ENCODE measurements at places on chromosomes 4 and X.

- DNase-seq = no peak
Measured at GRCh38 chrX:152154050-152154449, 15.7 kb upstream of the MAGEA10 start.

DNA sequence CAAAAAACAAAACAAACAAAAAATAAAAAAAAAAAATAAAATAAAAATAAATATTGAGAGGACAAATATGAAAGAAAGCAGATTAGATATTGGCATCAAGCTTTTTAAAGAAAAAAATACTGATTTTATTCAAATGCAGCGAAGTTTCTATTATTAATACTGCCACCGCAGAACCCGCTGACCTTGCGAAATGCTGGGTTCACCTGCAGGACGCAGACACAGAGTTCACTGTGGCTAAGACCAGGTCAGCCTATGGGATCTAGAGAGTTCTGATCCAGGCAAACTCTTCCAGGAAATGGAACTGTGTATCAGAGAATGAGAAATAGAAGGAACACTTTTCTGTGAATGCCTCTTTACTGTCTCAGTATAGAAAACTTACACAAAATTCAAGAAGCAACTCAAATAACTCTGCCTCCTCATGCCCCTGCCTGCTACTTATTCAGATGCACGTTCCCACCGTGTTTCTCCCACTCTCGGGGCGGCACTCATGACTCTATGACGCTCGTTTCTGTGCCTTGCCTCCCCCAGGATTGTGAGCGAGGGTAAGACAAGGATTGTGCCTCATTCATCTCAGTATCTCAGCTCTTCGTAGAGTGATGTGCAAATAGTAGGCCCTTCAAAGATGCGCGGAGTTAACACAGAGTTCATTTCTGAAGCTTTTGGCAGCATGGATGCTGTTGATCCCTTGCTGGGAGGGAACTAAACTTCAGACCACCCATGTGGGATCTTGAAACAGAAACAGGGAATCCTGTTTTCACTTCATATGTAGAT lies 44.1 kb upstream of the TLR3 start:
- no peak for DNase-seq

GRCh38 chrX:39019056-39019455 lies 217.8 kb downstream of the MID1IP1 start:
- no peak for DNase-seq

- no peak for DNase-seq
Measured at GRCh38 chr4:184450743-184451535, 23.4 kb downstream of the IRF2 start.

DNA sequence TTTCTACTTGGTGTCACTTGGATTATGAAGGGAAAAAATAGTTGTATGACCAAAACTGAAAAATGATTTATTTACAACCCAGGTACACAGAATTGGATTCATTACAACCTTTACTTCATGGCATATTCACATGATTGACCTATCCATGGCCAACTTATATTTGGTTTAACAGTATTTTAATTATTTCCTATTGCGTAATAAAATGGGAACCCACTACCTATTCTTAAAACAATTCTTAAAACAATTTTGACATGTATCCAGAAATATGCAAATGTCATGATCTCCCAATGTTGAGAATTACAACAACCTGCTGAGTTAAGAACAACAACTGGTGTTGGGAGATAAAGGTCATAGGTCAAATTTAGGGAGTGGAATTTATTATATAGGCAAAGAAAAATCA lies 54.8 kb upstream of the DDX53 start:
- DNase-seq = no peak

GRCh38 chr4:77872723-77873445 lies 10.3 kb downstream of the MRPL1 start:
- no peak for DNase-seq

DNA sequence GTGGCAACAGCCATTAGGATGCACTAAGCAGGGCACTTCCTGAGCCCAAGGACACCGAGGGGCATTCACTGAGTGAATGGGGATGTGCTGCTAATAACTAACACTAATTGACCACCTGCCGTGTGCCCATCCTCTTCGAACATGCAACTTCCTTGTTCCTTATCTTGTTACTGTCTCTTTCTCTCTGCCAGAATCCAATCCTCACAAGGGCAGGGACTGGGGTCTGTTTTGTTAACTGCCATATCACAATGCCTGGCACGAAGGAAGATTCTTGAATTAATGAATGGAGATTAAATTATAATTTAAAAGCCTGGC lies 1.3 kb downstream of the ERAS start:
- DNase-seq = no peak

GRCh38 chrX:124358800-124359383 lies 12.5 kb downstream of the SH2D1A start:
- no peak for DNase-seq

- no peak for DNase-seq
Measured at GRCh38 chr4:144614850-144615585, 30.9 kb upstream of the HHIP start.

- DNase-seq = no peak
Measured at GRCh38 chr4:163091685-163092034, 75.0 kb downstream of the NAF1 start.

DNA sequence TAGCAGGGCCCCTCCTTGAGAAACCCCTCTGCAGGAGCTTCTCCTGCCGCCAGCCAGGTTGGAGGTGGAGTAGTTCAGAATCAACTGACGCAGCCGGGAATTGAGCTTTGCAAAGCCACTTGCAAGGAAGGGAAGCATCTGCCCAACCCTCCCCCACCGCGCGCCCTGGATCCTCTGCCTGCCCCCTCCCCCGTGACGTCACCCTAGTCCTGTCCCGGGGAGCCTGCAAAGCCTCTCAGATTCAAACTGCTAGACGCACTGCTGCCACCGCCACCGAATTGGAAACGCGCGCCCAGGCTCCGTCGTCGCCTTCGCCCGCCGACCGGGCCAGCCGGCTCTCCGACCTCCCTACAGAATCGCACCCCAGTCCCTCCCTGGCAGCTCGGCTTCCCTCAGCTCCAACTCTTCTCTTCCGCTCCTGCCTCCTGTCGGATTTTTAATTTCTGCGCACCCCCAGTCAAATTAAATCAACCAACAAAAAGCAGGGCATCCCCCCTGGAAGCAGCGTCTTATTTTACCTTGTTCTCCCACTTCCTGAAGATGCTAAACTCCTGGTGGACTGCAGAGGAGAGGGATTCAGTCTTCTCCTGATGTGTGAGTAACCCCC lies 3.8 kb downstream of the SLITRK2 start:
- DNase-seq = no peak

DNA sequence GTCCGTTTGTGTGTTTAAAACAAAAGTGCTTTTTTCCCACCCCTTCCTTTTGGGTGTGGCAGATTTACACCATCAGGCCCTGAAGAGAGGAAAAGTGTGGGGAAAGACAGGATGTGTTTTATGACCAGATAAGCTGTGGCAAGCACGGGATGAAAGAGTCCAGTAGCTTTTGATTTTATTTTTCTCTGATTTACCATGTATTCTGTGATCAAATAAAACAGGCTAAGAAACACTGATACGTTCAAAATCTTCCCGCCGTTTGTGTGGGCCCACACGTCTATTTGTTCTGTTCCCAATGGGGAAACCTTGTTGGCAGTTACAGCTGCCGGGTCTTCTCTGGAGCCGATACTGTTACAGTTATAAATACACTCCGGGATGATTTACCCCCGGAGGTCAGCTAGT lies 10.8 kb downstream of the LRP2BP start:
- no peak for DNase-seq

- no peak for DNase-seq
Measured at GRCh38 chr4:147854154-147854553, 122.3 kb downstream of the ARHGAP10 start.

GRCh38 chr4:46432923-46433322 lies 43.0 kb upstream of the GABRA2 start:
- no peak for DNase-seq

DNA sequence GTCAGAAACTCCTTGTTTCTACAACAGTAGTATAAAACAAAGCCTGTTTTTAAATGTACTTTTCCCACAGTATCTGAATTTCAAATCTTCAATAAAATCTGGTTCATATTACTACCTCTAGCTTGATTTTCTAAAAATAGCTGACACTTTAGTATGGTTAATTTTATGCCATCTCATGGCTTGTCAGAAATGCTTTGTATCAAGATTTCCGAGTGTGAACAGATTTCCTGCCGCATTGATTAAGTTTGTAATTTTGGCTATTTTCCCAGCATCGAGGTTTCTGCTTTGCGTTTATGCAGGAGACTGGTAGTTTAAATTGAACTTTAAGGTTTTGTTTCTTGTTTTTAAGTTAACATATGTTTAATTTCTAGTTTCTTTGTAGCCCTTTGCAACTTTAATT lies 44.2 kb downstream of the CLCN3 start:
- no peak for DNase-seq

DNA sequence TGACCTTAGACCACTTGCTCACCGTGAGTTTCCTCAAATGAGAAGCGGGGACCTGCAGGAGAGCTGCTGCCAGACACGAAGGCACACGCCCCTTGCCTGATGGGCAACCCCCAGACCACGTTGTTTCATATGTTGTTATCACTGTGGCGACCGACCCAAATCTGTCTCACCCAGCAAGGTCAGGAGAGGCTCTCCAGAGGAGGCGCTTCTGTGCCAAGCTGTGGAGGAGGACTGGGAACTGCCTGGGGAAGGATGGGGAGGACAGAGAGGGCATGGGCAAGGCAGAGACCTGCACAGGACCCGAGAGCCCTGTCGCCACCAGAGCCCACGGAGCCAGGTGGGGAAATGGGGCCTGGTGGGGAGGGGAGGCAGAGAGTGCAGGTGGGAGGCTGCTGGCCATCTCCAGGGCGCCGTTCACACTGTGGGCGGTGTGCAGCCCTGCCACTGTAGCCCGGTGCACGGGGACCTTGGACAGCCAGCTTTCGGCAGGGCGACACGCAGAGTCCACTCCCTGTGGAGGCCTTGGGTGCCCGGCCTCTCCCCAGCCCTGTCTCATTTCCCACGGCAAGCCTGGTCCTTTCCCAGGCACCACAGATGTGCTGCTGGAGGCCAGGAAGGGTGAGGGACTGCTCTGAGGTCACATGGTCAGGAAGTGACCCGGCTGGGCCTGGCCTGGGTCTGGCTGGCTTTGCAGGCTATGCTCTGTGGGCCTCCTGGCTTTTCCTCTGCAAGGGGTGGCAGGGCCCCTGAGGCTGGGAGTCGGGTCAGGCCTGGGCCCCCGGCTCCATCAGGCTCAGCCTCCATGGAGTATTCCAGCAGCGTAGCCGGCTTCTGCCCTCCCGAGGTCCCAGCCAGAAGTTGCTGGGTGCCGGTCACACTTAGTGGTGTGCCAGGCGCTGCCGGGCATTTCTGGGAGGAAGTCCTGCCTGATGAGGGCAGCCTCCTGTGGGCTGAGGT lies 3.2 kb downstream of the HTRA3 start:
- no peak for DNase-seq

- DNase-seq = no peak
Measured at GRCh38 chrX:20838477-20838876, 535.7 kb upstream of the CNKSR2 start.

DNA sequence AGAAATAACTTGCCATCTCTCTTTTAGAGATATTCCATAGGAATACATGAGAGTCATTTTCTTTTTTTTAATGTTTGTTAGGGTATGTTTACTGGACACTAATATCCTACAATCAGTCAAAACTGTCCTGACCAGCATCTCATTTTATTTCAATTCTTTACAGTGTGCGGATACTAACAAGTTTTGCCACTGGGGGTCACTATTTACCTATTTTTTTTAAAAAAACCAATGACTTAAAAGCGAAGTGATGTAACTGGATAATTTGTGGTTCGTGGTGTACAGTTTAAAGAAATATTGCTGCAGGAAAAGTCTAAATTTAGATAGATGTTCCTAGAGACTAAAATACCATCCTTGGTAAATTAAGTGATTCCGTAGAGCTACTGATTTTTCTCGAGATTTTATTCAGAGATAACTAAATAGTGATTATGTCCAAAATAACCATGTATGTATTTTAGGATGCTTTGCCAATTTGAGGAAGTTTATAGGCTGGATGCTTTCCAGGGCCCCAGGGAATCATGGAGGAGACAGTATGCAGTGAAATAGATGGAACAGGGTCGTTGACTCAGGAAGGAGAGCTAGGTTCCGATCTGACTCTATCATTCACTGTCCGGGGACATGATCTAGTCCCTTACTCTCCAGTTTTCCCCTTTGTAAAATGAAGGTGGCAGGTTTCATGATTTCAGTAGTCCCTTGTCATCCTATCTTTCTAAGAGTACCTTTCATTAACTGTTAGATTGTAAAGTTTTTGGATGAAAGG lies 34.0 kb upstream of the GNPDA2 start:
- no peak for DNase-seq

GRCh38 chrX:9605484-9605883 lies 140.6 kb downstream of the TBL1X start:
- DNase-seq = no peak

- no peak for DNase-seq
Measured at GRCh38 chr4:138051157-138051556, 191.0 kb downstream of the SLC7A11 start.

GRCh38 chrX:86133761-86134160 lies 14.5 kb upstream of the DACH2 start:
- no peak for DNase-seq

DNA sequence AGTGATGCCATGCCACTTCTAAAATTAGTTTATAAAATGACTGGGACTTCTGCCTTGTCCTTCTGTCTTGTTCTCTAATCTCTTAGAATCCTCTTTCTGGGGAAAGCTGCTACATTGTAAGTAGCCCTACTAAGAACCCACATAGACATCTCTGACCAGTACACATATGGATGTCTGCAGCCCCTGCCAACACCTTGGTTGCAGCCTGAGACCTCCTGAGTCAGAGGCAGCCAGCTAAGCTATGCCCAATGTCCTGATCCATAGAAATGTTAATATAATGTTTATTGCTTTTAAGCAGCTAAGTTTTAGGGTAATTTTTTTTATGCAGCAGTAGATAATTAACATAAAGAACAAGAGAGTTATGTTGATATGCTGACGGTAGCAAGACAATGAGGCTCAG lies 1029.5 kb upstream of the INTU start:
- no peak for DNase-seq

DNA sequence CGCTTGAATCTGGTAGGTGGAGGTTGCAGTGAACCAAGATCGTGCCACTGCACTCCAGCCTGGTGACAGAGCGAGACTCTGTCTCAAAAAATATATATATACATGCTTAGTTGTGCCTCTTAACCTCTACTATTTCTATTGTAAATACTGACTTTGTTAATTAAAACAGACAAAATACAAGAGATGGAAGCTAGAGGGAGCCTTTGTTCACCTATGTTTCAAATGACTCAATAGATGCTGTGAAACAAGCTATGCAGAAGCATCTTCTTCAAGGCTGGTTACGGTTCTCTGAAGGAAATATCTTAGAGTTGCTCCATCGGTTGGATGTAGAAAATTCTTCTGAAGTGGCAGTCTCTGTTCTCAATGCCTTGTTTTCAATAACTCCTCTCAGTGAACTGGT lies 6.2 kb downstream of the NCAPG start:
- no peak for DNase-seq

DNA sequence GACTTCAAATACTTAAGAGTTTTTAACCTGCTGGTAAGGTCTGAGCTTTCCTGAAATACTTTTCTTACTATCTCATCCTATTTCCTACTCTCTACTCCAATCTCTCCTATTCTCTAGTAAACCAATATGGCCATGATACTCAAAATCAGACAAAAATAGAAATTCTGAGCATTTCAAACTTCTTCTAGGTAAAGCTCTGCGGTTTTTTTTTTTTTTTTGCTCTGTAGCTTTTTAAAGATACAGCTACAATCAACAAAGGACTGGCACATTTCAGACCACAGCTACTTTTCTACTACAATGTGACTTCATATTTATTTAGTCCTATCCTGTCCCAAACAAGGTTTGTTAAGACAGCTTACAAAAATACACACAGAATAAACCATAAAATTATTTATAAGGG lies 31.1 kb downstream of the MAML3 start:
- DNase-seq = no peak

Data from stimulated activated CD4-positive, alpha-beta T cell treated with anti-CD3 and anti-CD28 coated beads, Interleukin-2, amount 100 ng/mL, for 24 hours (primary cell).